ENCODE measurements at places on chromosomes 11 and 22.
A peak's percentile ranks its signal among the peaks of the same experiment; 100 is the strongest.

DNA sequence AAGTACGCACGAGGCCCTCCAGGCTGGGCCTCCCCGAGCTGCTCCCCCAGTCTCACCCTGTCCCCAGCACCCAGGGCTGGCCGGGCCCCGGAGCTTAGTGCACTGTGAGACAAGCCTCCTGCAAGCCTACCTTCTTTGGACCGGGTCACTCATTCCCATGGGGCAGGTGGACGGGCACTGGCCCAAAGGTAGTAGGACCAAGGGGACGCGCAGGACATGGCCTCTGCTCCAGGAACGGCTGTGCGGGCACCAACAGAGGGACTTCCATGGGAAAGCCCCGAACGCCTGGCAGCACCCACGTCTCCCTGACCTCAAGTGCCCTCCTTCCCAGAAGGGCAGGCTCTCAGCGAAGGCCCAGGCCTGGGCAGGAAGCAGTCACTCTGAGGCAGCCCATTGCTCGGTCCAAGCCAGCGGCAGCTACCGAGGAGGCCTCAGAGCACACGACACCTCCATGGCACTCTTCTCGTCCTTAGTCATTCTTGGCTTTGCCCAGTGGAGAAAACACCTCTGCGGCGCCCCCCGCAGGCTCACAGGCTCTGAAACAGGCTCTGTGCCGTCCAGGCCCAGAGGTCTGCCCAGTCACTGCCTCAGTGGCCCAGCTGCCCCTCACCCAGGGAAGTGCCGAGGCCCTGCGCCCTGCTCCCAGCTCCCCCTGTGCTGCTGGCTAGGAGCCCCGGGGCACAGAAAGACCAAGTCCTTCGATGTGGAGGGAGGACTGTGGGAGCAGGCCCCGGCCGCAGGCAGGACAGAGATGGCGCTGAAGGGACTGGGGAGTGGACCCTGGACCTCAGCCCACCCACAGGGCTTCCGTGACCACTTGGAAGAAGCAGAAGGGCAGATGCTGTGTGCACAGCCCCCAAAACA is 3.8 kb downstream of the MOB2 start:
- DNase-seq = no peak

DNA sequence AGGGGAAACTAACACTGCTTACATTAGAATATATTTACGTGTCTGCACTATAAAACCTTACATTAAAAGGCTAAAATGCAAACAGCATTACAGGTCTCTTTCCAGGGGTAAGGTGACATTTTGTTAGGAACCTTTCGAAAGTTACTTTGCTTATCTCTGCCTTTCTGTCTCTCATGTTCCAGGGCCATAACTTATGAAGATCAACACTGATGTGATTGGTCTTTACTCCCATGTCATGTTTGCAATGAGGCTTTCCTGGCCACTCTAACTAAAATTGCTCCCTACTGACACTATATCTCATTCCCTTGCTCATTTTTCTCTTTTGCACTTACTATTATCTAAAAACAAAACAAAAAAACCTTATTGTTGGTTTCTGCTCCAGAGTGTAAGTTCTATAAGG is 119.0 kb downstream of the JRKL start:
- no peak for DNase-seq

DNA sequence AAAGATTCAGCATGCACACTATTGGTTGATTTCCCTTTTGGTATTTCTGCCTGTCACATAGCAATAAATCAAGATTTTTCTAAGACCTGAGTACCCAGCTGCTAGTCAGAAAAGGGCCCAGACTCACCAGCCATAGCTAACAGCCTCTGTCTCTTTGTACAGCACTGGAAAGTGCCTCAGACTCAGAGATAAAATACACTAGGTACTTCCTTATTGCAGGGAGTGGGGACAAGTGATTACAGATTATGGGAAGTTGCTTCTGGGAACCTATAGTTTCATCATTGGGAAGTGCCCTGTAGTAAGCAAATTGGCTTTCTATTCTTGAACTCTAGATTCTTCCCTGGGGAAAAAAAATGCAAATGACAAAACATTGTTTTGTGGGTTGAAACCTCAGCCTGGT is at the start of gene CASP5:
Gene CASP5 (minus strand): TSS at position 166 of the 400 bp plus-strand sequence. CDS start 32 bp downstream, at position 134.
- DNase-seq = no peak

DNA sequence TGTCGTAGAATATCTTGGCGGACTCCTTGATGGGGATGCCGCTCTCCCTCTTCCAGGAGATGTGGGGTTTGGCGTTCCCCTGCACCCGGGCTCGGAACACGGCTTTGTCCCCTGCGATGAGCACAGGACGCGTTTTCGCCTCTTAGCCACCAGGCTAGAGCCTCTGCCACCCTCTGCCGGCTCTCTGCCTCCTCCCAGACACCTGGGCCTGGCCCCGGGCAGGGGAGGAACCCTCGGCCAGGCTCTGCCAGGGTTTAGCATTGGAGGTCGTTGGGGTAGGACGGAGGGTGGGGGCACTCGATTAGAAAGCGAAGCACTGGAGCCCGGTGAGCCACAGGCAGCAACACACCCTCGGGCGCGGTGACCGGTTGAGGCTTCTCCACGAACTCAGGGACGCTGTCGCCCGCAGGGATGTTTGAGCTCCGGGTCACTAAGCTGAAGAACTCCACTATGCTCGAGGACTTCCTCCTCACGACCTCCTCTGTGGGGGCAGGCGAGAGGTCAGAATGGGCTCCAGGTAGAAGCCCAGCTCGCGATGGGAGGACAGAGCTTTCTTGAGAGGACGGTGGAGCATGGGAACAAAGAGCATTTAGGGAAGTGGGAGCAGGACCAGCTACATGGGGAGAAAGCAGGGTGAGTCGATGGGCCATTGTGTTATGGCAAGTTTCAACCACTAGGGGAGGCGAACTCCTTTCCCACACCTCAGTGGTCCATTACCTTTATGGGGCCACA is 4.3 kb downstream of the IGSF22 start:
- DNase-seq = peak; percentile 23

DNA sequence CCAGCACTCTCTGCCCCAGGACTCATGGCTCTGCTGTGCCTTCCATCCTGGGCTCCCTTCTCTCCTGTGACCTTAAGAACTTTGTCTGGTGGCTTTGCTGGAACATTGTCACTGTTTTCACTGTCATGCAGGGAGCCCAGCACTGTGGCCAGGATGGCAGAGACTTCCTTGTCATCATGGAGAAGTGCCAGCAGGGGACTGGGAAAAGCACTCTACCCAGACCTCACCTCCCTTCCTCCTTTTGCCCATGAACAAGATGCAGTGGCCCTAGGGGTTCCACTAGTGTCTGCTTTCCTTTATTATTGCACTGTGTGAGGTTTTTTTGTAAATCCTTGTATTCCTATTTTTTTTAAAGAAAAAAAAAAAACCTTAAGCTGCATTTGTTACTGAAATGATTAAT is 2.9 kb upstream of the TTC36 start:
- DNase-seq = no peak

DNA sequence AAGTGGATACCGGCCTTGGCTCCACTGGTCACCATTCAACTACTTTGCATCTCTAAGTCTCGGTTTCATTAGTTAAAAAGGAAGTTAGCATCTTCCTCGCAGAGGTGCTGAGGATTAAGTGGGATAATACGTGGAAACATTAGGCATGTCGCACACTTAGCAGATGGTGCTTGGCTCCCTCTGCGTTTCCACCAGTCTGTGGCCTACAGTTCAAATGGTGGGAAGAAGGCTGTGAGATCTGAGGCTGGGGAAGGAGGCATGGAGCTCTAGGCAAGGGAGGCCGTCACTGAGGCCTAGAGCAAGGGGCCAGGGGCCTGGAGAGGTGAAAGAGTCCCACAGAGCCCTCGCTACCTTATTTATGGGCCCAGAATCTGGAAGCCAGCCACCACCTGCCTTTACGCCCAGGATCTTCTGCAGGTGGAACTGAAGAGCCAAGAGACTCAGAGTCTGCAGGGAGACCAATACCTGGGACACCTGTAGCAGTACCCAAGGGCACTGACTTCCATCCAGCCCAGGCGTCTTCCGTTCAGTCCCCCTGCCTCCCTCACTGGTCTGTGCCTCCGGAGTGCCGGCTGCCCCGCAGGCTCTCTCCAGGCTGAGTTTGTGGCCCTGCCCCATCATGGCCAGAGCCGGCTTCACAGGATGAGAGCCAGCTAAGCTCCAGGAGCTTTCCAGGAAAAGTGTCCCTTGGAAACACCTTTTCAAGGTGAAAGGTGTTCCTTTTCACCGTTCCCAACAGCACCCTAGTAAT is 66.1 kb upstream of the A4GALT start:
- no peak for DNase-seq

DNA sequence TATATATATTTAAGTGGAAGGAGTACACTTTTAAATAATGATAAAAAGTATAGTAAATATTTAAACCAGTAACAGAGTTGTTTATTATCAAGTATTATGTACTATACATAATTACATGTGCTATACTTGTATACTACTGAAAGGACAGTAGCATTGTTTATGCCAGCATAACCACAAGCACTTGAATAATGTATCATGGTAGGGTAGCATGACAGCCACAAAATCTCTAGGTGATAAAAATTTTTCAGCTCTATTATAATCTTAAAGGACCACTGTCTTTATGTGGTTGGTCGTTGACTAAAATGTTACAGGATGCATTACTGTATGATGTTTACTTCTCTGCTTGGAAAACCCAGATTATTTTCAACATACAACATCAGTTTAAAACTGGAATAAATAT is 349.2 kb downstream of the CASP12 start:
- DNase-seq = no peak

- DNase-seq = peak; percentile 95
These were observed at the start of gene DNAJC4 for GRCh38 chr11:64230171-64230984. Gene DNAJC4, plus strand, starts transcription at chr11:64230548. Its CDS starts 307 bp downstream, at chr11:64230855.

DNA sequence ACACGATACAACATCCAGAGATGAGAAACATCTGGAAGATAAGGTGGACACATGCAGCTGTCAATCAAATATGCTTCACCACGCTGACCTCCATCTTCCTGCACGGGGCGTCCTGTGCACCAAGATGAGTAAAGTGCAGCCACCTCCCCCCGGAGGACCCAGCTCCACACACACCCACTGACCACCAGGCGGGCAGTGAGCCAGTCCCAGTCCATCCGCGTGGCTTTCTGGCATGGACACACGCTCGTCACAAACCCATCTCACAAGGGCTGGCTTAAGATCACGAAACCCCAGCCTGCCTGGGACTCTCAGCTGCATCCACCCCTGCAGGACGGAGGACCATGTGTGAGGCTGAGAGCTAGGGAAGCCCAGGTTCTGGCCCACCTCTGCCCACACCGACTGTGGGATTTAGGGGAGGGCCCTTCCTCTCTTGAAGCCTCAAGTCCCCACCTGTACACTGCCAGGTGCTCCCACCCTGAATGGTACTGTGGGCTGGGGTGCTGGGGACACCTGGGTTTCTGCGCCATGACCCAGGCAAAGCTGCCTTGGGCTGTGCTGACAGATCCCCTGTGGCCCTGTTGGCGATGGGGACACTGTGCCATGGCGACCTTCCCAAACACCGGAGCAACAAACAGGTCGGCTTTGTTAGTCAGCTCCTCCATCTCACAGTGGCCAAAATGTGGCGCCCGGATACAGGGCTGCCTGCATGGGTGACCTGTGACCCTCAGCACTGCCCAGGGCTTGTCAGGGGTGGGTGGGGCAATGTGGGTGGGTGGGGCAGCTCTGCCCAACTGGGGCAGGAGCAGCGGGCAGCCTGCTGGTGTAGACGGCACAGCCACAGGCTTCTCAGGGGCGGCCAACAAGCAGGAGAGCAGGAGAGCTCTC is 629.0 kb downstream of the TBC1D22A start:
- DNase-seq = no peak

GRCh38 chr11:64560941-64561340 is 30.1 kb upstream of the SLC22A12 start:
- DNase-seq = no peak

GRCh38 chr11:82890936-82891335 is 9.3 kb downstream of the PRCP start:
- no peak for DNase-seq

DNA sequence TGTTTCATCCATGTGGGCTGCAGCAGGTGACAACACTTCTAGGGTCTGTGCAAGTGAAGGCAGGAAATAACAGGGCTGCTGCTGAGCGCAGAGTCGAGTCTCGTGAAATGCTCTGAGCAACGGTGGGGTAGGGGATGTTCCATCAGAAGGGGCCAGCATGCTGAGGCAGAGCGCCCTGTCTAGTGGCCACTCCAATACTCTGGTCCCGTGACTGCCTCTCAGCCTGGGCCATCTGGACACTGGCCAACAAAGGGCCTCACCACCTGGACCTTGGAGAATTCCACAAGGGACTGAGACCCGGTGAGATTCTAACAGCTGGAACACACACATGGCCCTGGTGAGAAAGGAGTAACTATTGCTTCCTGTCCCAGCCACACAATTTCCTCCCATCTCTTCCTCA is 375.7 kb downstream of the SHANK2 start:
- DNase-seq = no peak

GRCh38 chr22:32073823-32074380 is 30.8 kb downstream of the SLC5A1 start:
- DNase-seq = no peak

DNA sequence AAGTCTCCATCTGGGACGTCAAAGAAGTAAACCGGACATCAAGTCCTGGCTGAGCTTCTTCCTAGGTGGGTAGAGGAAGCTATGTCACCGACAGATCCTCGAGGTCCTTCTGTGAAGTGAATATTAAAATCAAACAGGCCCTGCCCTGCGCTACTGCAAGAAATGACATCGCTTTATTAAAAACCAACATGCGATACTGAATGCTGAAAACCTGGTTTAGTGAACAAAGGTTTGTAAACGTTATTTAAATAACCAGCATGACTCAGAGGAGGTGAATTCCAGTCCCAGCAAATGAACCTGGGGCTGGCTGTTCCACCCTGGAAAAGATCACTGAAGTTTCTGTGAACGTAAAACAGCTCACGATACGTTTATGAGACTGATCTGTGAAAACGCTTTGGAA is 645 bp downstream of the RTCB start:
- no peak for DNase-seq

DNA sequence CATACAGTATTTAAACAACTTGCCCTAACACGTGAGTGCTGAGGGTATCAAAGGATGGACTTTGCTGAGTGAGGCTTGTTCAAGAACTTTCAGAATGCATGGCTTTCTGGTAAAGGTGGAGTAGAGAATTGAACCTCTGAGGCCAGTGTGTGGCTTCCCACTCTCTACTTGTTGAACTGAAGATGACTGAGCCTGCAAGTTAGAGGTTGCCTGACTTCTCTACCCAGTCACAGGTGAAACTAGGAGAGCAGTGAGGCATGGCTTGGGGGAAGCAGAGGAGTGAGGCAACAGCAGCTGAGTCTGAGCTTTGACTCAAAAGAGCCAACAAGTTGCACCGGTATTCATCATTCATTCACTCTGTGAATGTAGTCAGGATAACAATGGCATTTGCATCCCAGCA is 256.4 kb upstream of the SESN3 start:
- DNase-seq = no peak

GRCh38 chr11:105046898-105047579 is 1.9 kb upstream of the CARD16 start:
- no peak for DNase-seq

DNA sequence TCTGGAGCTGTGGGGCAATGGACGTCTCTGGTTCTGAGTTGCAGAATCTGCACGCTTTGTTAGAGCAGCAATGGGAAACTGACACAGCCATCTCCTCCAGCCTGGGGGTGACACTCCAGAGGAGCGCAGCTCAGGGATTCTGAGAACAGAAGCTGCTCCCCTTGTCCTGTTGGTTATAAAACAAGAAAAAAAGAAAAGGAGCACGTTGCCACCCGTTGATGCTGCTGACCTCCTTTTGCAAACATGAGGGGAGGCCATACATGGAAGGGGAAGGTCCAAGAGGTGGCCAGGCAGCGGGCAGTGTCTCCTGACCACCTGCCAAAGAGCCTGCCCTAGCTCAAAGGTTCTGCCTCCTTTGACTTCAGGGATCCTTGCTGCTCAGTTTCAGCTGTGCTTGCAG is 61.0 kb downstream of the SPATA19 start:
- no peak for DNase-seq

- DNase-seq = peak; percentile 62
These were observed 4.9 kb upstream of the CELSR1 start for GRCh38 chr22:46542011-46542985.

- no peak for DNase-seq
These were observed 13.4 kb downstream of the NFAM1 start for GRCh38 chr22:42418811-42419242.
